Muscle of leg (tissue), 16 donors: ENCODE measurements at places on chromosomes 6 and 20. TPM values are rescaled to one million over a fixed set of nuclear protein-coding genes. Genes with fewer than 3 reads are reported as not detected.

The ABT1 gene
- total RNA-seq: 10.7 TPM

GRCh38 chr6:30352550-30352949 lies 7.6 kb downstream of the RPP21 start:
- no peaks in the 10 kb centered on the region for H3K36me3 ChIP-seq
- no peak overlapping the region for H3K27ac ChIP-seq
- no peaks in the 10 kb centered on the region for H3K4me1 ChIP-seq
- DNase-seq: no peak
- peaks cover 16% of the 10 kb centered on the region for H3K27me3 ChIP-seq
- H3K4me3 ChIP-seq: no peak overlapping the region

DNA sequence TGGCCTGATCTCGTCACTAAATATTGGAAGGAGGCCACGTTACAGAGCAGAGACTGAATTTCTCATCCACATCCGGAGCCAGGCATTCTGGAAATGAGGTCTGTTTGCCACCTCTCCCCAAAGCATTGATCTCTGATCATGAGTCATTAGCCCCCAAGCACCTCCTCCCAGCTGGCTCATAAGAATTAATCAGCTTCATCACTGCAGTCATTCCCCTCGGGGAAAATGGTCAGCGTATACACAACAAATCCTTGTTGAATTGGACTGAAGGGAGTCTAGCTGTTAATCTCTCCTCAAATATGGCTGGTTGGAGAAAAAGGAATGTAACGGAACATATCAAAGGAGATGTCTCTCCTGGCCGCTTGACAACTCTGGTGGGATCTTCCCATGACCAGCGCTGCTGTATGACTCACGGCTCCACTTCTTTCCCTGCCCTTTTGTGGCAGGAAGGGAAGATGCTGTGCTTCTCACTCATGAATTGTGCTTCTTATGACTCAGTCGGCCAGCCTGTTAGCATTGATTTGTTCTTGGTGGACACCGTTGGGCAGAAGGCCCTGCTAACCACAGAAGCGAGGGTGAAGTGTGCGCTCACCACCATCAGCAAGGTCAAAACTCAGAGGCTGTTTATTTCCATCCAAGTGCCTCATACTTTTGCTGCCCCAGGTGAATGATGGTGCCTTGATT lies 76.7 kb downstream of the RNF182 start:
- H3K27me3 ChIP-seq: no peaks in the 10 kb centered on the region
- no peak overlapping the region for H3K4me3 ChIP-seq
- no peaks in the 10 kb centered on the region for H3K36me3 ChIP-seq
- H3K27ac ChIP-seq: no peak overlapping the region

DNA sequence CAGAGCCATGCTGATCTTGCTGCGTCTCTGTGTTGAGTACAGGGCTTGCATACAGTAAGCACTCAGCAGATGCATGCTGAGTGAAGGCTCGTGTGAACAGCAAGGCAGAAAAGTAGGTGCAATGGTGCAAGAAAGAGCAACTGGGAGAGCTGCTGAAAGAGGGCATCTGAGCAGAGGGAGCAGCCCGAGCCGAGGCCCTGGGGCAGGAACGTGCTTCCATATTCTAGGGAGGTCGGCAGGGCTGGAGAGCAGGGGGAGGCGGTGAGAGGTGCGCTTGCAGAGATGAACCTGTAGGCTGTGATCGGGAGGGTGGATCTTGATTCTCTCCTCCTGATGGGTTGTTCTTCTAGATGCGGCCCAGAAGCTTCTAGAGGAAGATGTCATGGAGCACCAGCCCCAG lies 26.4 kb upstream of the STX16 start:
- no peak for DNase-seq
- no peak overlapping the region for H3K27ac ChIP-seq
- H3K4me1 ChIP-seq: peaks cover 45% of the 10 kb centered on the region
- peaks cover 2% of the 10 kb centered on the region for H3K27me3 ChIP-seq
- no peak overlapping the region for H3K4me3 ChIP-seq

GRCh38 chr6:148635070-148635743 lies 111.6 kb upstream of the UST start:
- no peaks in the 10 kb centered on the region for H3K27me3 ChIP-seq
- no peak for DNase-seq
- H3K4me1 ChIP-seq: no peaks in the 10 kb centered on the region
- no peaks in the 10 kb centered on the region for H3K36me3 ChIP-seq
- H3K27ac ChIP-seq: no peak overlapping the region
- no peak overlapping the region for H3K4me3 ChIP-seq

DNA sequence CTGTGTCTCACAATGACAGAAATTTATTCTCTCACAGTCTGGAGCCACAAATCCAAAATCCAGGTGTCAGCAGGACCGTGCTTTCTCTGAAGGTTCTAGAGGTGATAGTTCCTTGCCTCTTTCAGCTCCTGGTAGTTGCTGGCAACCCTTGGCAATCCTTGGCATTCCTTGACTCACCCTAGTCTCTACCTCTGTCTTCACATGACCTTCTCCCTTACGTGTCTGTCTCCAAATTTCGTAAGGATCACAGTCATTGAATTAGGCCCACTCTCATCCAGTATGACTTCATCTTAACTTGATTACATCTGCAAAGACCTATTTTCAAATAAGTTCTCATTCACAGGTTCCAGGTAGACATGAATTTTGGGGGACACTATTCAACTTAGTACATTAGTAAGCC lies 143.1 kb downstream of the CEP57L1 start:
- no peak overlapping the region for H3K4me3 ChIP-seq
- H3K36me3 ChIP-seq: no peaks in the 10 kb centered on the region
- peaks cover 11% of the 10 kb centered on the region for H3K4me1 ChIP-seq
- DNase-seq: no peak
